ENCODE measurements at places on chromosomes 7 and 10.

DNA sequence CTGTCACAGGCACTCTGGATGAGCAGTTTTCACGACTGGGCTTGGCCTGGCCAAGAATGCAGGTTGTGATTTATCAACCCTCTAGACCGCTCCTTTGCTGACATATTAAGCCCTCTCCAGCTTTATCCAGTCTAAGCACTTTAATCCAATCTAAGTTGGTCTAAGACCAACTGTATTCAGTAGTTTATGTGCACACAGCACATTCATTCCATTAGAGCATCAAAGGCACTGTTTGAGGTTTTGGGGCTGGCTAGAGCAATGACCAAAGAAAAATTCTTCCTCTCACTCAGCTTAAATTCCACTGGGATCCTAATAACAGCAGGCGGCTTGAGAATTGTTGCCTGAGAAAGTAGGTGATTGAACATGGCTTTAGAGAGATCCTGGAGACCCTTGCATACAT is 176.0 kb upstream of the INSYN2A start:
- no peak for DNase-seq

DNA sequence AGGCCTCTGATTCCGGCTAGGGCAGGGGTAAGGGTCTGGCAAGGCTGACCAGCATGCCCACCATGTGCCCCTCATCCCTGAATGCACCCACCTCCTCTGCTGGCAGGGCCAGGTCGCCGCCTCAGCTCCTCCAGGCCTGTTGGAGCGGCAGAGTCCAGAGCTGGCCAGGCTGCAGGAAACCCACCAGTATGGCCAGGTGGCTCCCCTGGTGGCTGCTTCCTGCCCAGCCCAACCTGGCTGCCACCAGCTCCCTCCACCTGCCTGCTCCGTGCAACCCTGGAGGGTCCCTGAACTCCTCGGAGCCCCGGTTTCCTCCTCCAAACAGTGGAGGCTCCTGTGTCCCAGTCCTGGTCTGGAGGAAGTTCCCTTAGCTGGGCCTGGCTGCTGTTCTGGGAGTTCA is 39.6 kb downstream of the MICALL2 start:
- no peak for DNase-seq

GRCh38 chr10:49596836-49597235 is 13.3 kb upstream of the SLC18A3 start:
- DNase-seq = no peak

DNA sequence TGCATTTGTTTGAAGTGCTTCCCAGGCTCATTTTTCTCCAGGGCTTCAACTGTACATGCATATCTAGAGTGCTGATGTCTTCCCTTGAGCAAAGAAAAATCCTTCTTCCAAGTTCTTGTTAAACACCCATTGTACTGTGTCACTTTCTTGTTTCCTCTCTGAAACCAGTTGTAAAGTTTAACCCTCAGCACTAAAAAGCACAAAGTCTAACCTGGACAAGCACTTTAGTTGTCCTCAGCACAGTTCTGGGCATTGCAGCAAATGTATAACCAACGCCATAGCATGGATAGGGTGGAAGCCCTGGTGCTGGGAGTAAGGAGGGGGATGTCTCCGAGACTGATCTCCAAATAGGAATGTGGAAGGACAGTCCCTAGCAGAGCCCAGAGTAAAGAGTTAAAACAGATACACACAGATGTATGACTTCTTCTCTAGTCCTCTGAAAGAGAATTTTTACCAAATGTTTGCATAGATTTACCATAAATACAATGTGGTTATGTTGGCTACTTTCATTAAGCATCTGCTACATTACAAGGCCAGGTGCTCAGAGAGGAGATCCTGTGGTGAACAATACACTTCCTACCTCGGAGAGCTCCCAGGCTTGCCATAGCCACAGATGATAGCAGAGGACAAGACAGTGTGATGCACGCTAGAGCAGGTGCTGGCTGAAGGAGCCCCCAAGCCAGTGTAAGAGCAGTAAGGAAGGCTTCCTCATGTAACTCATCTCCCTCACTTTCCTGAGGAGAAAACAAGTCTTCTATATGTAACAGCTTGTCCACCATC is 57.0 kb downstream of the DNAJC12 start:
- DNase-seq = no peak

GRCh38 chr7:33354201-33354600 is 224.8 kb downstream of the BBS9 start:
- no peak for DNase-seq

DNA sequence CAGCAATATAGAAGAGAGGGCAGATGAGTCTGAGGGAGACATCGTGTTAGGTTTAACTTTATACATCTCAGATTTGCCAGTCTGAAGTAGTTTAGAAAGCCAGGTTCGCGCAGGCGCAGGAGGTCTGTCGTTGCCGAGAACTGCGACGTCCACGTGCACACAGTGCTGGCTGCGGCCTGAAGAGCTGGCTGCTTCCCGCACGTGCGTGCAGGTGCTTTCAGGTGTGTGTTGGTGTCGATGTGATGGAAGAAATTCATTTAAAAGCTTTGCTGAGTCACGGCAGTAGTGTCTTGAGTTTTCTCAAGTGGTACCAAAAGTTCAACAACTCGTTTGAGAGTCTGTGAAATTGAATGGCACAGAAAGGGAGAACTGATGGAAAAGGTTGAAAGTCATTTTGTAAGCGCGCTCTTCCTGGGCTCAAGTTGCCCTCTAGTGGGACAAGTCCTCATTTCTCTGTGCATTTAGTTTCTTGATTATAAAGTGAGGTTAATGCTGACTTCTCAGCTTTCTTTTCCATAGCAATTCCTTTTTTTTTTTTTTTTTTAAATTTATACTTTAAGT is 18.6 kb downstream of the WDR37 start:
- no peak for DNase-seq

- no peak for DNase-seq
These were observed 28.8 kb downstream of the CLIP2 start for GRCh38 chr7:74318043-74318442.

DNA sequence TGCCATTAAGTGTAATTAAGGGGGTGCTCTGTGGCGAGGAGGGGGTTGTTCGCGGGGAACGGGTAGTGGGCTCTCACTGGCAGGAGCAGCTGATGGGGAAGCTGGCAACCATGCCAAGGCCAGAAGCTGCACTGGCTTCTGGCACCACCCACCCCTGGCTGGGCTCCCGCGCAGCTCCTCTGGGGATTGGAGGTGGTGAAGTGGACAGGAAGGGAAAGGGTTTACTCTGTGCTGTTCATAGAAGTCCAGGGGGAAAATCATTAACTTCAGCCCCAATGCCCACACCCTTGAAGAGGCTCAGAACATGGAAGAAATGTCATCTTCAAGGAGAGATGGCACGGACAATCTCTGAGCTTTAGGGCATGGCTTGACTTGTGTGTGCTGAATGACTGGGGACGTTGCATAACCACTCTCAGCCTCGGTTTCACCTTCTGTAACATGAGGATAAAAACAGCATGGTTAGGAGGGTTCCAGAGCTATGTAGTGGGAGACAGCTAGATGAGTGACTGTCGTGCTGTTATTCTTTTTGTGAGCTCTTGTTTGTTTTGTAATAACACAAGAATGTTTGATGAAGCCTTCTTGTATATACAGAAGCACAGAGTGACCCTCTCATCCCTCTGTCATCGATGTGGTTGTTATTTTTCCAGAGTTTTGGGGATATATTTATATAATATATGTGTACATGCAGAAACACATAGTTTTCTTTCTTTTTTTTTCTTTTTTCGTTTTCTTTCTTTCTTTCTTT is 29.9 kb downstream of the KAZALD1 start:
- no peak for DNase-seq

DNA sequence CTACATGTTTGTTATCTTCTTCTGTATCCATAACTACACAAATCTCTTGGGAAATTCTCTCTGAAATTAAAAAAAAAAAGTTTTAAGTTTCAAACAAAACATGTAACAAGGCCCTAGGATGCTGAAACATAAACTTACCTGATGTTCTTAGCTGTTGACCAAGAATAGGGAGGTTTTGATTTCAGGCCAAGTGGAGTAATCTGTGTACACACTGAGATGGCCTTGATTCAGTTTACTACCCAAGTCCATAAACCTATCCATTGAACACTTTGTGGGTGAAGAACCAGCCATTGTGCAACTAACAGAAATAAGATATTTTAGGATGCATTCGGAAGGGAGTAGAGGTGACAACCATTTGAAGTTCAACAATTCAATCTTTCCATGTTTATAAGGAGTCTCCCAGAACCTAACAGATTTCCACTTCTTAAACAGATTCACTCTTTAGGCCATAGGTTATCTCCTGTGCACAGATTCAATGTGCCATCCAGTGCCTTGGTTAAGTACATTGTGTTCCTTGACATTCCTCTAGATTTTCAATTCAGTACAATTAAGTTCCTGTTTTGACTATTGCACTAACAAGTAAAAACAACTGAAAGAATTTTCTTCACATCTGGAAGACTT is 143.1 kb downstream of the CRPPA start:
- no peak for DNase-seq

DNA sequence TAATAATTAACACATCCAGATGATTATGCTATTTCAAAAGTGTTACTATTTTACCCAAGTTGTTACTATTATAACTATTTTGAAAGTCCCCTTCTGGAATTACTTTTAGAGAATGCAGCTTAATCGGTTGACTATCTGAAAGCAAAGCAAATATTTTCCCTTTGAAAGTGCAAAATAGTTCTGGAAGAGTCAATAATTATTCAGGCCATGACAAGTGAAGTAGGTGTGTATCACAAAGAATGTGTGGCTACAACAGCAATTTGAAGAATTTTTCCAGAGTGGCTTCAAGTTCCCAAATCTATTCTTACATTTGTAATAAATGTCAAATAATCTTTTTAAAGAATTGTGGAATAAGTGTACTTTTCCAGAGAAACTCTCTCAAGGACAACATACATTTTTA is 42.8 kb downstream of the RNLS start:
- no peak for DNase-seq

- DNase-seq = no peak
These were observed 22.2 kb upstream of the BMPER start for GRCh38 chr7:33882950-33883670.

GRCh38 chr10:87613751-87614150 is 45.9 kb upstream of the PAPSS2 start:
- no peak for DNase-seq

GRCh38 chr7:81298951-81299666 is 380.3 kb upstream of the SEMA3C start:
- no peak for DNase-seq

GRCh38 chr7:457814-458510 is 61.7 kb downstream of the PDGFA start:
- no peak for DNase-seq

GRCh38 chr10:26717476-26717875 is 20.0 kb downstream of the PDSS1 start:
- DNase-seq = no peak

GRCh38 chr10:119416855-119417254 is 125.7 kb downstream of the RGS10 start:
- peak; percentile 74 for DNase-seq

DNA sequence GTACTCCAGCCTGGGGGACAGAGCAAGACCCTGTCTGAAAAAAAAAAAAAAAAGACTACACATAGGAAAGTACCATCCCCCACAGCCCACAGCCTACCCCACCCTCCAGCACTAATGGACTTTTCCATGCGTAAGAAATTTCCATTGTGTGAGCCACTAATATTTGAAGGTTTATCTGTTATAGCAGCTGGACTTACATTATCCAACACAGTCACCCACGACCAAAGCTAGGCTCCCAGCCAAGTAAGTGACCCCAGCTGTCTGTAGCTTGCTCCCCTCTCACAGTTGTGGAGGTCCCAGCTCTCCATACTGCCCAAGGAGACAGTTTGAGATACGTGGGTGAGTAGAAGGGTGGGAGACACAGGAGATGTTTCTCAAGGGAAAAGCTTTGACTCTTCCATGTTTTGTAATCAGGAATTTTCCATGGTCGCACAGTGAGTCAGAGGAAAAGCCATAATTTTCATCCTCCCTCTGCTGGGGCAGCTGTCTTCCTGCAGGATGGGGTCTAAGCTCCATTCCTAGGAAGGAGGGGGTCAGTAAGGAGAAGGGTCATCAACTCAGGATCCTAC is 57.4 kb downstream of the CAV1 start:
- DNase-seq = no peak

DNA sequence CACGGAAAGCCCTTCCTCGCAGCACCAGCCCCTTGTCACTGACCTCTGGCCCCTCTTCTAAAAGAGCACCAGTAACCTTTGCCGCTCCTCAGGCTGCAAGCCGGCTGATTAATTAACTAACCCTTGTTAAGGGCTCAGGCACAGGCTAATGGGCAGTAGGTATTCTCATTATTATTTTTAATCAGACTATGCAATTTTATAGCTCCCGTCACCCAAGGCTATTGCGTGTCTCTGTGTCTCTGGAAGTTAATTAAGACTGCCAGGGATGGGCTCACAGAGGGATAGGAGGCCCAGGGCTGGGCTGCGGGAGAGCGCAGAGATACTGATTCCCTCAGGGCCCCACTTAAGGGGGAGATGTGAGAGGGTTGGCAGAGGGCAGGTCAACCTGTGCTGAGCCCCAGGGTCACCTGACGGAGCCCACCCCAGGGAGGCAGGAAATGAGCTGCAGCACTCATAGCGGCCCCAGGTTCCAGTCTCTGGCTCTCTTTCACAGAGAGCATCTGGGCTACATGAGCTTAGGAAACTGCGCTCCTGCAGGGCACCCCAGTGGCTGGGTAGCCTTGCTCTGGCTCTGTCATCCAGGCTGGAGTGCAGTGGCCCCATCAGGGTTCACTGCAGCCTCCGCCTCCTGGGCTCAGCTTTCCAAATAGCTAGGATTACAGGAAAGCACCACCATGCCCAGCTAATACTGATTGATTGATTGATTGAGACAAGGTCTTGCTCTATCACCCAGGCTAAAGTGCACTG is 92.2 kb upstream of the LRRC4 start:
- DNase-seq = no peak

- no peak for DNase-seq
These were observed 36.5 kb downstream of the GHRHR start for GRCh38 chr7:31000161-31000693.

- DNase-seq = peak; percentile 23
These were observed 94.5 kb downstream of the SEC61G start for GRCh38 chr7:54664235-54665228.

DNA sequence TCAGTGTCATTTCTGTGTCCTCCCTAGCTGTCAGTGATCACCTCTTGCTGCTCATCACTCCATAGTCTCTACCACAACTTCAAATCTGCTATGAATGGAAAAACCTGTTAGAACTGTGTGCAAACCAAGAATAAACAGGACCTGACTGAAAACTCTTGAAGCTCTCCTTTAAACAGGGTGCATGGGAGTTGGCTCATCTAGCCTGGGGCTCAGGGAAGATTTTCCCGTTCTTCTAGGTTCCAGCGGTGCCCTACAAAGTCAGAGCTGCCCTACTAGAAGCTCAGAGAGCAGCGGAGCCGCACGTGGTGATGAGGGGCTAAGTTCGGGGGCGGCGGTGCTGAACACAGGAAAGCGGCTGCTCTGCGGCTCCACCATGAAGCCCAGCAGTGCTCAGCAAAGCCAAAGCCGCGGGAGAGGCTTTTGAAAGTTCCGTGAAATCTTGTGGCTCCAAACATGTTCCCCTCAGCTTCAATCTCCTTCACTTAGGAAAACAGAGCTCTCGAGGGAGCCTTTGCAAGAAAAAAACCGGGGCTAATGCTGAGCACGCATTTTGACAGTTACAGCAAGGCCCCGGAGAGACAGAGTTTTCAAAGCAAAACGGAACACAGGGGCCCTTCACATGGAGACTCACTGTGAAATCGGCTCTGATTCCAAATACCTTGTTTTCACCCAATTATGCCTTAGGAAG is 30.5 kb downstream of the RGS10 start:
- DNase-seq = no peak
